ENCODE measurements at places on chromosomes 6 and 20.
A peak's percentile ranks its signal among the peaks of the same experiment; 100 is the strongest.

DNA sequence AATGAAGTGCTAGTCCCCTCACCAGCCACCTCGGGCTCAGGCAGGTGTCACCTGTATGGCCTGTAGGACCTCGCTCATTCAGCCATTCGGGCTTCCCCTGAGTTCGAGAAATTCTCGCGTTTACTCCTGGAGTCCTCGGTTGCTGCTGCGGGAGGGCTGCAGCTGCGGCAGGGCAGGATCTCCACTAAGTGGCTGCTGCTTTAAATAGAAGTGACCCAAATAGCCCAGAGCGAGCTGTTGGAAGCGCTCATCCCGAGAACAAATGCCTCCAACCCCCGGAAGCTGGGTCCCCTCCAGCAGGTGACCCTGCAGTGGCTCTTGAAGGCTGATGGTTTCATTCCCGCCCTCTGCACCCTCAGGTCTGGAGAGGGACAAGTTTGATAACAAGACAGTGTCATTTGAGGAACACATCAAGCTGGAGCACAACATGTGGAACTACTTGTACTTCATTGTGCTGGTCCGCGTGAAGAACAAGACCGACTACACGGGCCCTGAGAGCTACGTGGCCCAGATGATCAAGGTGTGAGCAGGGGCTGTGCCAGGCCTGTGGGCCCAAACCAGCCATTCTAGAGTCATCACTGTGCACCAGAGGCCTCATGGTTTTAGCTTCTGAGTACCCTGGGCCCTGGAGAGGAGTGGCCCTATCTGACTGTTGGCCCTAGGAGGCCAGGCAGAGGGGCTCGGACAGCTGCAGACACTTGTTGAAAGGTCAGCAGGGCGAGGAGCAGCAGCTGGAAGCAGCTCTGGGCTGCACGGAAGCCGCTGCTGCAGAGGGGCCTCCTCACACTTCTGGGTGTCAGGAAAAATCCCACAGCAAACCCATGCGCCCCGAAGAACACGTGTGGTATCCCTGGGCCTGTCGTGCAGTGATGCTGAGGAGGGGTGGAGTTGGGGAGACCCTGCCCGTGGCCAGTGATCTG is 18.1 kb downstream of the UQCC2 start:
- DNase-seq = no peak

- no peak for DNase-seq
Observed at GRCh38 chr6:15526212-15526701, 136.6 kb downstream of the DTNBP1 start.

- no peak for DNase-seq
Observed at GRCh38 chr6:153084393-153084792, 46.7 kb downstream of the RGS17 start.

GRCh38 chr6:136774228-136775041 is 17.8 kb downstream of the MAP3K5 start:
- no peak for DNase-seq

GRCh38 chr6:136786658-136787057 is 5.6 kb downstream of the MAP3K5 start:
- DNase-seq = no peak

DNA sequence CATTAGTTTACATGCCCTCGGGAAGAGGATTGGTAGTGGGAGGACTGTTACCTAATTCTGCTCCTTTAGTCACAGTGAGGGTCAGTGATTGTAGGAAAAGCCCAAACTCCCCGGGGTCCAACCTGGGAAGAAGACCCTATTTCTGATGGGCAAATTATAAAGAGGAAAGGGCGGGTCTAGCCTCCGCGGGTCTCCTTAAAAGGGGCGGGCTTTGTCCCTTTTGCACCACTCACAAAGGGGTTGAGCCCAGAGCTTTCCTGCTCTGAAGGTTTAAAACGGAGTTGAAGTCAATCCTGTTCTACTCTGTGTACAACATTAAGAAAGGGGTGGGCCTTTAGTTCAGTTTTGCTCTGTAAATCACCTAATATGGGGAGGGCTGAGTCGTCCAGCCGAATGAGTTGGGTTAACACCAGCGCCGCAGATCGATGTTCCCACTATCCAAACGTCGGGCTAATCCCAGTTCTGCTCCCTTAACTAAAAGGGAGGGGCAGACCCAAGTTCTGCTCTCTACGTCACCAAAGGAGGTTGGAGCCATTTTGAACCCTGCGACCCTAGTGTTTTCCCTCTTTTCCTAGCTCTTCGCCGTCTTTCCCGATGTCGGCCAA is 920 bp upstream of the RNF5 start:
- DNase-seq = peak; percentile 68

Measured in Caco-2 (cell line).